ENCODE measurements at places on chromosomes 16 and 17.

DNA sequence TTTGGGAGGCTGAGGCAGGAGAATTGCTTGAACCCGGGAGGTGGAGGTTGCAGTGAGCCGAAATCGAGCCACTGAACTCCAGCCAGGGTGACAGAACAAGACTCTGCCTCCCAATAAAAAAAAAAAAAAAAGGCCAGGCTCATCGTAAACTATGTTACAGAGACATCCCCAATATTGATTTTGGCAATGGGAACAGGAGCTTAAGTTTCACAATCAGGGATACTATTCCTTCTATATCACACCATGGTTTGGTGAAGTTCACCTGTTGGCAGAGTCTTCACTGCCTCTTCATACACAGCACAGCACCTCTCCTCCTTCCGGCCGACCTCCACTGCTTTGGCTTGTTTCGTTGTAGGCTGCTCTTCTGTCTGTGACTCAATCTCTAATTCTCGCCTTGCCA is 21.2 kb downstream of the UTP6 start:
- no peak for DNase-seq

- no peak for DNase-seq
Measured at GRCh38 chr17:7026471-7027115, 3.7 kb downstream of the BCL6B start.

- DNase-seq = no peak
Measured at GRCh38 chr16:12551530-12551929, 252.2 kb downstream of the CPPED1 start.

- DNase-seq = no peak
Measured at GRCh38 chr17:8087075-8087951, at the start of gene ALOX12B. TSS of gene ALOX12B (minus strand) at chr17:8087716. CDS start at chr17:8087442, 274 bp downstream.

GRCh38 chr16:75647112-75647491 is 363 bp downstream of the KARS1 start:
- no peak for DNase-seq

DNA sequence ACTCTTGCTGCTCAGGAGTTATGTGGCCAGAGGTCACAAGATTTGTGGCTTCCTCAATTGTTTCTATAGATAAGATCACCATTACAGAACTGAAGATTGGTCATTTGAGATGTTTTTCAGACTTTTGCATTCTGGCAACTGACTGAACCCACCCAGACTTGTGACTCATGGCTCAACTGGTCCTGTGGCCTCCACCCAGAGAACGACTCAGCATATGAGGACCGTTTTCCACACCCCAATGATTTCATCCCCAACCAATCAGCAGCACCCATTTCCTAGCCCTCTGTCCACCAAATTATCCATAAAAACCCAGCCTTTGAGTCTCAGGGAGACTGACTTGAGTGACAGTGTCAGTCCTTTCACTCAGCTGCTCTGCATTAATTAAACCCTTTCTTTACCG is 143.2 kb upstream of the ASIC2 start:
- DNase-seq = no peak

- no peak for DNase-seq
Measured at GRCh38 chr16:69397821-69398521, 12.2 kb upstream of the TERF2 start.

DNA sequence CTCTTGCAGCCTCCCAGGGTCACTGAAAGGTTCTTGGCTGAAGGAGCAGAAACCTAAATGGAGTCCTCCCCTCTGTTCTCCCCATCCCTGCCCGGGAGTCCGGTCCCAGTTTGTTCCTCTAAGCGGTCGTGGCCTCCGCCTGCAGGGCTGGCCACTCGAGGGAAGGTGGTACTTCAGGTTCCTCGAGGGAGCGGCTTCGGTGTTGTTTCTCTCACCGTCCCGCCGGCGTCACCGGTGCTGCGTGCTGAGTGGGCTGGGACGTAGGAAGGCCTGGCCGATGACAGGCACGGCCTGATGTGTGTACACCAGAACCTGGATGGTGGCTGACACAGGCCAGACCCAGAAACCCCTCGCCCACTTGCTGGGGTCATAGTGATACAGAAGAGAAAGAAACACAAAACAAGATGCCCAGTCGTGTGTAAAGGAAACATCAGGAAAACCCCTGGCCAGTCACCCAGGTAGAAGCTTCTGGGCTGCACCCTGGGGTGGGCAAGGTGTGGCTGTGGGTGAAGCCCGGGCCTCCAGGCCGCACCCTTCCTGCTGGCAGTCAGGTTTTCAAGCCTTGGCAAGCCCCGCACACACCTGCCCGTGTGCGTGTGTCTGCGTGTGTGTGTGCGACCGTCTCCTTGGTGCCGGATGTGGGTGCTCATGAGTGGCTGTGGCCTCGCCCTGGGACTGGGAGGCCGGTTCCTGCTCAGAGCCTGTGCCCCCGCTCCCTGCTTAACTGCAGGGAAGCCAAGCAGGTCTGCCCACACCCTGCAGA is 52.0 kb downstream of the BAIAP2 start:
- DNase-seq = no peak

DNA sequence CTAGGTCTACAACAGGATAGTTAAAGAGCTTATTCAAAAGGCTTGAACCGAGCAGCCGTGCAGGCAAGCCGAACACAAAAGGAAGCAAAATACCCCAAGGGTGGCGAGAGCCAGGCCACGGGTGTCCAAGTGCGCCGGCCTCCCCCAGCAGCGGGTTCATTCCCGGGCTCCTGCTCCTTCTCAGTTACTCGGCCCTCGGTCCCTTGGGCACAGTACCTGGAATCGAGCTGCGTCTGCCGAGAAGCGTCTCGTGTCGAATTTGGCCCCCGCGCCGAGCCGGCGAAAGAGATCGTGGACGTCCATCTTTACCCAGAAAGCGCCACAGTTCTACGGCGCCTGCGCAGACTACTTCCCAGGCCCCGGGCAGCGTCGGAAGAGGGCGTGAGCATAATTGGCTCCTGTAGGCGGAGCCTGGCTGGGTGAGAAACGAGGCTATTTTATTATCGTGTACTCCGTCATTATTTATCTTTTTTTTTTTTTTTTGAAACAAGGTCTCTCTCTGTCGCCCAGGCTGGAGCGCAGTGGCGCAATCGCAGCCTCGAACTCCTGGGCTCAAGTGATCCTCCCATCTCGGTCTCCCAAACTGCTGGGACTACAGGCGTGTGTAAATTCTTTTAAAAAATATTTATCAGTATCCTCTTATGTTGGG is at the start of gene DDX52:
Gene DDX52 (minus strand): TSS at position 329 of the 649 bp plus-strand sequence. CDS start 26 bp downstream, at position 303.
- peak; percentile 72 for DNase-seq

DNA sequence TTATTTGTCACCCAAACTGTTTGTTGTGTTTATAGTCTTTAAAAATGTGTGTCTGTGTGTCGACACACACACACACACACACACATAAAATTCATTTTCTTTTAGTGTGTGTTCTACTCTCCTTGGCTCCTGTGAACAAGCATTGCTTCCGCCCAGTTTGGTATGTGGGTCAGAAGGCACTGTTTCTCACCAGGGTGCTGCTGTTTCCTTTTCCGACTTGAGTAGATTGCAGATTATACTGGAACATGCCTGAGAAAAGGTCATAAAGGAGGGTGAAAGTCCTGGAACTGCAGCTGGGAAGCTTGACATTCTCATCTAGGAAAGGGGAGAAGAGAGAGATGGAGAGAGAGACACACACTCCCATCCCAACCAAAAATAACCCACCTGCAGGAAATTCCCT is 330.3 kb downstream of the BCAS3 start:
- no peak for DNase-seq

DNA sequence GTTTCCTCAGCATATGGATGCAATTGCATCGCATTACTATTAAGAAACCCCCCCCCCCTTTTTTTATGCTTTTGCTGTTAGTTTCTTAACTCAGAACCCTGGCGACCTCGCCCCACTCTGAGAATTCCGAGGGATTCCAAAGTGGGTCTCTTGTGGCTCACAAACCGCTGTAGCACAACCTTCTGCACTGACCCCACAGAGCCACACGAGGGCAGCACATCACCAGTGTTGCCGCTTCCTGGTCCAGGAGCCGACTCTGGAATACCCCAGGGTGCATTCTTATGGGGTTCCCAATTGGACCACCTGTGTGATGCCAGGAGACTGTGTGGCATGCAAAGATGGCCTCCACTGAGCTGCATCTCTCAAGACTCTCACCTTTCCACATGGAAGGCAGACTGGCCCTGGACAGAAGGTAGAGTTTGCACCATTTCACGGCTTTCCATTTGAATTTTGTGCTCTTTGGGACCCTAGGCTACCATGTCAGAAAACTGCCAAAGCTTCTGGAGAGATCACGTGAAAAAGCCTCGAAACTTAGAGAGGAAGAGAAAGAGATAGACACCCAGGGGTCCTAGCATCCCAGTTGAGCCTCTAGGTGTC is 432.7 kb upstream of the ASIC2 start:
- no peak for DNase-seq

GRCh38 chr17:49297141-49297540 is 64.9 kb downstream of the ZNF652 start:
- no peak for DNase-seq

DNA sequence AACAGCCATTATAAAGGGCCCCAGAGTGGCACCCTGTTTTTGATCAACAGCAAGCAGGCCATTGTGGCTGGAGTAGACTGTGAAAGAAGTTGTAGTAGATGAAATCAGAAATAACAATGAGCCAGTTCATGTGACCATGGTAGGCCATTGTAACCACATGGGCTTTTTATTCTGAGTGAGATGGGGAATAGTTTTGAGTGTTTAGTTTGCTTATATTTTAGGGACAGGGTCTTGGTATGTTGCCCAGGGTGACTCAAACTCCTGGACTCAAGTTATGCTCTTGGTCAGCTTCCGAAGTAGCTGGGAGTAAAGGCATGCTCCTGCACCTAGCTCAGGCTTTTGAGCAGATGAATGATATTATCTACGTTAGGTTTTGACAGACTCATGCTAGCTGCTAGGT is 12.0 kb downstream of the CBFB start:
- DNase-seq = no peak

- DNase-seq = no peak
Measured at GRCh38 chr16:57642160-57643135, 14.0 kb downstream of the ADGRG1 start.

- no peak for DNase-seq
Measured at GRCh38 chr16:69818891-69819545, 56.9 kb downstream of the WWP2 start.

GRCh38 chr17:40666331-40666730 is 1.4 kb upstream of the KRT222 start:
- DNase-seq = no peak

GRCh38 chr16:68704232-68704867 is 32.7 kb upstream of the CDH1 start:
- DNase-seq = peak; percentile 4

- peak; percentile 70 for DNase-seq
Measured at GRCh38 chr16:84647828-84648594, at the start of gene KLHL36. TSS of gene KLHL36 (plus strand) at chr16:84648511. CDS start at chr16:84650868, 2,357 bp downstream.

DNA sequence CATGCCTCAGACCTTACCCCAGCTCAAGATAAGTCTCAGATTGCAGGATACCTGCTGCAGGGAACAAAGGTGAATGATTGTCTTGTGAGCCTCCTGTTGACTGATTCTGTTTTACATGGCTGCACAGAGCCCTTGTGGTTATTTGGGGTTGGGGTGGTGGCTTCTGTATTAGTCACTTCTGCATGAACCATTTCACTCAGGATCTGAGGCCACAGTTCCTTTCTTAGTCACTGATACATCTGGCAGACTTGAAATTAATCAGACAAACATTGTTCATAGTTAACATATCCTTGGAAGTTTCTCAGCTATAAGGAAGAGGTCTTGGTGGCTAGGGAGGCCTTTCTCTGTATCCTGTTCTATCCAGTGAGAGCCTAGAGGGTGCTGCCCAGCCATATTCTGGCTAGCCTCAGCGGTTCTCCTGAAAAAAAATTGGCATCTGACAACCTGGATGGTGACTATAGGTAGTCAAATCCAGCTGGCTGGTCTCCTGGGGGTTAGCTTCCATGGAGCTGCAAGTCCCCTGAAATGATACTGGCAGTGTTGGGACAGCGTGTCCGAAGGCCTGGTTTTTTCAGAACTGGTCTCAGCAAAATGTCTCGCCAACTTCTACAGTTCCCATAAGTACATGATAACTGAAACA is 8.4 kb upstream of the PLK1 start:
- no peak for DNase-seq

DNA sequence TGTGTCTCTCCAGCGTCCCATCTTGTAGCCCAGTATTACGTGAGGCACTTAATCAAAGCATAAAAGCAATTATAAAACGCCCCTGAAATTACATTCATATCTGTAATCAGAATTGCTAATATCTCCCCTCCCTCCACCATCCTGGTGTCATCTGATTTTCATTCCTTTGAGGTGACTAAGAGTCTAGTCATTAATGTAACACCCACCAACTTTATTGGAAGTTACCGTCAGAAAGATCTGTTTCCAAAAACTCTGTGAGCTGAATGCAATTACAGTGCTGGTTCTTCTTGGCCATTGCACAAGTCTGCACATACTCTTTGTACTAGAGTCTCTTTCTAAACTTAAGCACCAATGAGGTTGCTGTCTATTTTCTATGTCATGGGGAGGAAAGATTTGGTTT is 12.5 kb upstream of the MAF start:
- no peak for DNase-seq

Measured in stimulated activated CD4-positive, alpha-beta T cell treated with anti-CD3 and anti-CD28 coated beads, Interleukin-15, amount 100 ng/mL, for 1 hour (primary cell).